Right hindlimb (tissue), 1 donor: ENCODE measurements at places on chromosomes 3 and 15.

- no peak for DNase-seq
Measured at GRCh38 chr3:183180784-183181295, 18.3 kb upstream of the LAMP3 start.

DNA sequence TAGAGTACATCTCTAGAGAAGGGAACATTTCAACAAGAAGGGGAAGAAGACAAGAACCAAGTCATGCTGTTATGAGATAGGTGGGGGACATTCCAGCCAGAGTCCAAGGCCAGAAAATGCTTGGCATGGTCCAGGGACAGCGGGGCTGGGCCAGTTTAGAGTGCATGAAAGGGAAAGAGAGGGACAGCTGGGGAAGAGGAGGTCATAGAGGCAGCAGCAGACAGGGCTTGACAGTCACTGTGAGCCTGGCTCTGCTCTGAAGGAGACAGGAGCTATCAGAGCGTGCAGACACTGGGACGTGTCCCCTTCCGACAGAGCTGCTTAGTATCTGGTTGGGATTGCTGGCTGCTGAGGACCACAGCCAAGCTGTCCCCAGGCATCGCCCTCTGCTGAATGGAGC is 35.7 kb upstream of the PRR20G start:
- DNase-seq: no peak

GRCh38 chr15:50798684-50799083 is 33.2 kb upstream of the SPPL2A start:
- no peak for DNase-seq

- DNase-seq: no peak
Measured at GRCh38 chr3:105758451-105758850, 110.4 kb downstream of the CBLB start.

DNA sequence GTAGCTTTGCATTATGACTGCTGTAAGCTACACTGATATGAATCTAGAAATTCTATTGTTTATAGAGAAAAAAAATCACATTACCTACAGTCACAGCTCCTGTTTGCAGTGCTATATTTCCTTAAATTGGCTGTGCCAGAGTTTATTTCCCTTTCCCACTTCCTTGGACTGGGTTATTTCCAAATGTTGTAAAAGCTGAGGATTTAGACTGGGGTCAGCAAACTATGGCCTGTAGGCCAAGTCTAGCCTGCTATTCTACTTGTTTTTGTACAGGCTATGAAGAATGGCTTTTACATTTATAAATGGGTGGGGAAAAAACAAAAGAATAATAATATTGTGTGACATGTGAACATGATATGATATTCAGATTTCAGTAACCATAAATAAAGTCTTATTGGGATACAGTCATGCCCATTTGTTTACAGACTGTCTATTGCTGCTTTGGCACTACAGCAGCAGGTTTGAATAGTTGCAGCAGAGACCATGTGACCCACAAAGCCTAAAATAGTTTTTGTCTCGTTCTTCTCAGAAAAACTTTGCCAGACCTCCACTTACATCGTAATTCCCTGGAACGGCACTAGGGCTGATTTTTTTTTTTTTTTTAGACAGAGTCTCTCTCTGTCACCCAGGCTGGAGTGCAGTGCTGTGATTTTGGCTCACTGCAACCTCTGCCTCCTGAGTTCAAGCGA is 7.8 kb downstream of the GLDN start:
- no peak for DNase-seq

DNA sequence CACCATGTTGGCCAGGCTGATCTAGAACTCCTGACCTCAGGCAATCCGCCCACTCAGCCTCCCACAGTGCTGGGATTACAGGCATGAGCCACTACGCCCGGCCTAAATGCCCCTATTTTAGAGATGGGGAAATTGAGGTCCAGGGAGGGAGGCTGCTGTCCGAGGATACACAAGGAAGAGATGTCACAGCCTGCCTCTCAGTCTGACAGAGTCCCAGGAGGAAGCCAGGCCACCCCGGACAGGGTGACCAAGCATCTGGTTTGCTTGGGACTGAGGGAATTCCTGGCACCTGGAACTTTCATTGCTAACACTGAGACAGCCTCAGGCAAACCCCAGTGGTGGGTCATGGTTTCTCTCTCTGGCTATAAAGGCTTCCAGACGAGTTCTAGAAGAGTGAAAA is 30.6 kb upstream of the ADAMTS7 start:
- DNase-seq: no peak

- no peak for DNase-seq
Measured at GRCh38 chr3:40620151-40620550, 95.4 kb downstream of the ZNF621 start.

GRCh38 chr3:159751146-159751545 is 237.5 kb upstream of the IL12A start:
- DNase-seq: no peak

GRCh38 chr3:140523600-140523999 is 154.3 kb upstream of the TRIM42 start:
- DNase-seq: no peak

GRCh38 chr3:18424729-18425640 is at the start of gene SATB1:
SATB1 (minus strand) TSS chr3:18425339; CDS start chr3:18420967, 4,372 bp downstream.
- DNase-seq: peak; percentile 90

DNA sequence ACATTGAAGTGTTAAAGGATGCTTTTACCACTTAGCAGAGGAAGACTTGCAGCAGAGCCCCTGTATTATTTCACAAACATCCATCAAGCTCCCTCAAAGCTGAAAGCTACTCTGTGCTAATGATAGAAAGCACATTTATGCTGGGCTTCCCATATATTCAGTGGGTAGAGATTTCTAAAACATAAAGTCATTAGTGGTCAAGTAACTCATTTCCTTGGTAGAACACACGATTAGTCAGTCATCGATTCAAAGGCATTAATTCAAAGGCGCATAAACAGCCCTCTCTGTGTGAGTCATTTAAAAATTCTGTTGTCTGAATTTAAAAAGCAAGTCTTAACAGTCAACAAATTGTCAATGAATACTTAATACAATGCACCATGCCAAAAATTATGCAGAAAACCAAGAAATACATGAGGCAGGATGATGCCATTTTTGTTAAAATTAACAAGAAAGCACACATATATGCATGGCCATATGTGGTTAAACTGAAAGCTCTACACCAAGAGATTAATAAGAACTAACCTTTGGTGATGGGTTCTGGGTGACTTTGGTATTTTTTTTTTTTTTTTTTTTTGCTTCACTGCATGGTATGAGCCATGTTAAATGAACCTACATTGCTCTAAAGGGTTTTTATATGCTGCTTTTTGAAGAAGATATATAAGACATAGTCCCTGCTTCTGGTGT is 61.7 kb downstream of the LDHAL6B start:
- no peak for DNase-seq

GRCh38 chr15:80424381-80424780 is 20.2 kb downstream of the ARNT2 start:
- no peak for DNase-seq
